ENCODE measurements at places on chromosomes 6 and 20.

- DNase-seq = no peak
Measured at GRCh38 chr20:36825385-36826104, 50.4 kb upstream of the TLDC2 start.

DNA sequence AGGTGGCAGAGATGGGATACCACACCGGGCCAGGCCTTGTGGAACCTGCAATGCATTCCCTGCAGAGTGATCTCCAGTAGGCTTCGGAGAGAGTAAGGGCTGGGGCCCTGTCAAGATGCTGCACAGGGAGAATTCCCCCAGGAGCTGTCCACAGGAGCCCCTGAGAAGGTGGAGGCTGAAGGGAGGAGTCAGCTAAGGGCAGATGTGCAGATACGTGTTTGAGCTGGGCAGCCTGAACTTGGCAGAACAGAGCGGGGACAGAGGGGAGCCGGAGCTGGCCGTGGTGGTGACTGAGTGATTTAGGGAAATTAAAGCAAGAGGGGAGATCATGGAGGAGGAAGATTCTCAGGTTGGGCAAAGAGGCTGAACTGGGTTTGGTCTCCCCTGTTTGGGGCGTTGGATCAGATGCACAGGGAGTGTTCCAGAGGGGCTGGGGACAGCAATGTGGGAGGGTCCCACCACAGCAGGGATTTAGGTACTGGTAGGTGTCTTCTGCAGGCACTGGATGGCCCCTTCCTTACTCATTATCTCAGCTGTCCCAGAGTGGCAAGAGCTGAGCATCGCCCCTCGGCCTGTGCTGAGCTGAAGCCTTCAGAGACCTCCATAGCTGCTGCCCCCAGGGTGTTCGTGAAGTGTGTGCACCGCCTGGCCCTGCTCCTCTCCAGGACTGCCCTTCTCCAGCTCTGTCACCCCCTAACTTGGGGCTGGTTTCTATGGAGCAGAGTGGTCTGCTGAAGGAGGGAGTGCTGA is 3.8 kb upstream of the NCR2 start:
- no peak for DNase-seq

DNA sequence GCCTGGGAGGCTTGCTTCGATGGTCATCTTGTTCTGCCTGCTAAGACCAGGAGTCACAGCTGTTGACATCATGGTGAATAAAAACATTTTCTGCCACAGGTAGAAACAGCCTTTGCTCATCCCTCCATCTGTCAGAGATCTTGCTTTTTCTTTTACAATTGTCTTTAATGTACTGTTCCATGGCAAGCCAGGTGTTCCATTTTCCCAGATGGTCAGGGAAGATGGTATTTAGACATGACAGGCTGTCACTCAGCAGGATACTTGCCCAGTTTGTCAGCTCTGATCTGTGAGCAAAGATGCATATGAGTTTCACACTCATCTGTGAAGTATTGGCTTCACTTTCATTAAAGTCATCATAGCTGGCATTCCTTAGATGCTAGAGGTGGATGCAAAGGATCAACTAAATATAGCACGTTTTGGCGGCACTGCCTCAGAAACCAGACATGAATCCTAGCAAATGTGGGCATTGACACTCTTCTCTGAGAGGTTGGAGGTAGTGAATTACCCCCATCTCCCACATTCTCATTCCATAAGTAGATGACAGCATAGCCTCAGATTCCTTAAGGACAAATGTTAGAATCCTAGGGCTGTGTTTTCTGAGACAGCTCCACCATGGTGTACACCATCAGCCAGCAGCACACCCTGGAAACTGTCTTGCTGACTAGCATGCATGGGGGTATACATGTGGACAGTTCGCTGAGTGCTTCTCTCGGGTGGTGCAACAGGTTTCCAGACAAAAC is 4.2 kb downstream of the SSTR4 start:
- no peak for DNase-seq

- no peak for DNase-seq
Measured at GRCh38 chr6:38549795-38550194, 89.9 kb downstream of the BTBD9 start.

DNA sequence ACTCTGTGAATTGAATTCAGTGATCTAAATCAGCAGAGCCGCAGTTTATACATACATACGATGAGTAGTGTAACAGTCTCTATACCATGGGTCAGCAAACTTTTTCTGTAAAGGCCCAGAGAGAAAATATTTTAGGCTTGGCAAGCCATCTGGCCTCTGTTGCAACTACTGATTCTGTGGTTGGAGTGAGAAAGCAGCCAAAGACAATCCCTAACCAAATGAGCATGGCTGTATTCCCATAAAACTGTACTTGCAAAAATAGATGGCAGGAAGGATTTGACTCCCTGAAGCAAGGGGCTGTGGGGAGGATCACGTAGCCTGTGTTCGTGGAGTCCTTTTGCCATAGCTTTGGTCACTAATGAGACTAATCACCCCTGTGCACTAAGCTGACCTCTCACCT is 17.9 kb upstream of the MOCS1 start:
- DNase-seq = no peak

Measured in HAP-1 (cell line).